ENCODE measurements at places on chromosomes 5 and 9. TPM values are rescaled to one million over a fixed set of nuclear protein-coding genes. Genes with fewer than 3 reads are reported as not detected.

Gene LEAP2
- total RNA-seq: 1.3 TPM

Gene TRMT10B
- 13.1 TPM for total RNA-seq

Gene ARSI
- 1.1 TPM for total RNA-seq

Gene B4GALT7
- total RNA-seq: 28.0 TPM

Gene TAL2
- not detected for total RNA-seq

Gene PAEP
- total RNA-seq: not detected

Gene KLF4
- total RNA-seq: 38.0 TPM

Gene SETD9
- 7.1 TPM for total RNA-seq

Gene PRLR
- total RNA-seq: 8.1 TPM

Gene NR5A1
- total RNA-seq: 14.7 TPM

Gene RNF183
- total RNA-seq: 0.57 TPM

Gene PCDHGB5
- total RNA-seq: 18.5 TPM

Gene SCGB3A2
- not detected for total RNA-seq

Gene CNOT8
- total RNA-seq: 46.1 TPM

Gene NFIB
- 95.5 TPM for total RNA-seq

Gene RPL35
- total RNA-seq: 2,205 TPM

Gene C9
- not detected for total RNA-seq

Gene GMCL2
- not detected for total RNA-seq

Gene PARP8
- 18.9 TPM for total RNA-seq

Gene FOXD4L5
- not detected for total RNA-seq

Gene ECSCR
- total RNA-seq: 17.5 TPM

Gene FUBP3
- 41.2 TPM for total RNA-seq

Gene ASTN2
- 1.8 TPM for total RNA-seq

Gene PCA3
- total RNA-seq: not detected

Gene SPINK5
- 0.20 TPM for total RNA-seq

Gene MYOZ3
- 0.46 TPM for total RNA-seq

Gene FOXI1
- not detected for total RNA-seq

Gene FREM1
- total RNA-seq: 3.3 TPM

Gene RNF208
- not detected for total RNA-seq

Gene PLPP7
- total RNA-seq: 11.7 TPM

Gene ZFP37
- 9.3 TPM for total RNA-seq

Gene TMEM171
- not detected for total RNA-seq

Gene IL5
- not detected for total RNA-seq

Gene CTXN3
- not detected for total RNA-seq

Gene PKN3
- 7.6 TPM for total RNA-seq

Gene CCL21
- 37.9 TPM for total RNA-seq

Gene RASGRF2
- total RNA-seq: 21.3 TPM

Gene PNPLA7
- total RNA-seq: 15.2 TPM

Gene MZB1
- 0.50 TPM for total RNA-seq
